ENCODE measurements at places on chromosomes 6 and 20. TPM values are rescaled to one million over a fixed set of nuclear protein-coding genes. Genes with fewer than 3 reads are reported as not detected.

SSTR4 gene
- total RNA-seq: not detected

BLCAP gene
- 46.4 TPM for total RNA-seq

WFDC10B gene
- total RNA-seq: not detected

RAMACL gene
- total RNA-seq: 0.56 TPM

NT5DC1 gene
- 21.6 TPM for total RNA-seq

CRISP3 gene
- total RNA-seq: not detected

MAFB gene
- total RNA-seq: 1.3 TPM

TTLL9 gene
- total RNA-seq: 0.34 TPM

DNA sequence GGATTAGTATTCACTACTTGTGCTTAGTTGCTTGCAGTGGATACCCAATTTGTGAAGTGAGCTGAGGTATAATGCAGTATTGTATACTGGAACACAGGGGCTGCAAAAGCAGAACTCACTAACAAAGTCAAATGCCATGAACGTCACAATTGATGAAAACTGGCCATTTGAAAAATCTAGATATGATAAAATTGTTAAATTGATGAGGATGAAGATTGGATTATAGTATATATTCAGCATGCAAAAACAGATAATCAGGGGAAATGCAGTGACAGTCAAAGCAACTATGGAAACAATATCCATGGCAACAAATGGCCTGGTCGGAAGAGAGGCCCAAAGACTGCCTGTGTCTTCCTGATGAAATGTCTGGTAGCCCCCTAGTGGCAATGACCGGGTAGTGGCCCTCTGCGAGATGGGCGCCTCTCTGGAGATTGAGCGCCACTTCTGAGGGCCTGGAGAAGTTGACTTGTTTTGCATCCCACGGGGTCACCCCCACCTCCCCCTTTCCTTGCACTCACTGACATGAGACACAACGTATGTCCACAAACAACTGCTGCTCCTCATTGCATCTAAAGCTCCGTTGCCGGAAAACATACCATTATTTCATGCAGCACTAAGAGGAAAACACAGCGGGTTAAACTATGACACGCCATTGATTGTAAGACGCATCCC is 43.6 kb downstream of the C6orf15 start:
- DNase-seq: peak; percentile 85
- H3K36me3 ChIP-seq: no peaks in the 10 kb centered on the region
- H3K27me3 ChIP-seq: no peaks in the 10 kb centered on the region
- no peak overlapping the region for H3K4me3 ChIP-seq
- peaks cover 10% of the 10 kb centered on the region for H3K4me1 ChIP-seq

DNA sequence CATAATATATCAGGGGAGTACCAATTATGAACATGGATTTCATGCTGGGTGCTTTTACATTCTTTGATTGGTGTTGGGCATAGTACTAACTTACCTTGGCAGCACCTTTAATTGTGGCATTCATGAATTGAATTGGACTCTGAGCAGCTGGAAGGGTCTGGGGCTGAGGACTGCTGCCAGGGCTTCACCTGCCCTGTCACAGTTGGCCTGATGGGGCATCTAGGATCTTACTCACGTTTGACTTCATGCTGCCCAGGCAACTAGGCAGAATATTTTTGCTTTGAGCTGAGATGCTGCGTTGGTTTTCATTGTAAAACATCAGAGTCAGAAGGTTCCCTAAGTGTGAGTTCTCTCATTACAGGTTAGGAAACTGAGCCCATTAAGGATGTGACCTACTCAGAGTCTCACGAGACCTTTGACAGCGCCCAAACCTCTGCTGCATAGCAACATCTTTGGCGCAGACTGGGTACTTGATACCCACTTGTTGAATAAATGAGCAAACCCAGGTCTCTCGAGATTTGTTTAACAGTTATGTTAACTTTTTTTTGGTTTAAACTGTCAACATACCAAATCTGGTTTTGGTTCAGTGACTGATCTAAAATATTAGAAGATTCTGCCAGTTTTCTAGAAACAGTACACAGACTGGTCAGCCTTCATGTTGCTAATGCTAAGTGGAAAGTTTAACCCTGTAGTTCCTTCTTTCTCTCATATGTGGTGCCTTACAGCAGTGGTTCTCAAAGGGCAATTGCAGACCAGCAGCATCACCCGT is 104.9 kb downstream of the TCP11 start:
- no peaks in the 10 kb centered on the region for H3K27me3 ChIP-seq
- peaks cover 33% of the 10 kb centered on the region for H3K4me1 ChIP-seq
- no peak for DNase-seq
- no peaks in the 10 kb centered on the region for H3K36me3 ChIP-seq
- no peak overlapping the region for H3K4me3 ChIP-seq
- H3K27ac ChIP-seq: no peak overlapping the region

GRCh38 chr6:21188505-21189223 is 404.9 kb upstream of the SOX4 start:
- no peaks in the 10 kb centered on the region for H3K27me3 ChIP-seq
- H3K4me1 ChIP-seq: peaks cover 53% of the 10 kb centered on the region
- H3K27ac ChIP-seq: peak overlapping the region; percentile 74
- H3K4me3 ChIP-seq: no peak overlapping the region
- no peaks in the 10 kb centered on the region for H3K36me3 ChIP-seq
- no peak for DNase-seq

DNA sequence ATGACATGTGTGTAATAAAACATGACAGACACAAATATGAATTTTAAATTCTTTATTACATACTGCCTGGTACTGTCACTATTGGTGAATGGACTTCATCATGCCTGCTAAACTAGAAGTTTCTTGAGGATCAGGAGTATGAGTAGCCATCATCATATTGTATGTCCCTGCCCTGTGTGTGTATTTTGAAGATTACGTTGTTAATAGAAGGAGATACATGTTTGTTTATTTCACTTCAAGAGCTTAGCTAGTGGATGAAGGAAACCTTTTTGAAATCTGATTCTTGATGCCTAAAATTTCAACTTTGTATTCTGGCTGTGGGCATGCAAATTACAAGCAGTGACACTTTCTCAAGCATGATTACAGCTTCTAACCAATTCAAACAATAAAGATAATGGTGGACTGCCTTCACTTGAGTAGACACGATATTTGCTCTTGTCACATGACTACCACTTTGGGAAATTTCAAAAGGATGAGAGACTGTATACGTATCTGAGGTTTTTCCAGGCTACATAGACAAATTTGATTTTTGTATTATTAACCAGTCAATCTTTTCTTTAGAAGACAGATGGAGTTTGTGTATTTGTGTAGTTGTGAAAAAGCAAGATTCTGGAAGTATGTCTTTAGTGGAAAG is 3.5 kb downstream of the TBPL1 start:
- no peak overlapping the region for H3K27ac ChIP-seq
- H3K4me1 ChIP-seq: peaks cover 36% of the 10 kb centered on the region
- no peak for DNase-seq
- no peaks in the 10 kb centered on the region for H3K36me3 ChIP-seq

DNA sequence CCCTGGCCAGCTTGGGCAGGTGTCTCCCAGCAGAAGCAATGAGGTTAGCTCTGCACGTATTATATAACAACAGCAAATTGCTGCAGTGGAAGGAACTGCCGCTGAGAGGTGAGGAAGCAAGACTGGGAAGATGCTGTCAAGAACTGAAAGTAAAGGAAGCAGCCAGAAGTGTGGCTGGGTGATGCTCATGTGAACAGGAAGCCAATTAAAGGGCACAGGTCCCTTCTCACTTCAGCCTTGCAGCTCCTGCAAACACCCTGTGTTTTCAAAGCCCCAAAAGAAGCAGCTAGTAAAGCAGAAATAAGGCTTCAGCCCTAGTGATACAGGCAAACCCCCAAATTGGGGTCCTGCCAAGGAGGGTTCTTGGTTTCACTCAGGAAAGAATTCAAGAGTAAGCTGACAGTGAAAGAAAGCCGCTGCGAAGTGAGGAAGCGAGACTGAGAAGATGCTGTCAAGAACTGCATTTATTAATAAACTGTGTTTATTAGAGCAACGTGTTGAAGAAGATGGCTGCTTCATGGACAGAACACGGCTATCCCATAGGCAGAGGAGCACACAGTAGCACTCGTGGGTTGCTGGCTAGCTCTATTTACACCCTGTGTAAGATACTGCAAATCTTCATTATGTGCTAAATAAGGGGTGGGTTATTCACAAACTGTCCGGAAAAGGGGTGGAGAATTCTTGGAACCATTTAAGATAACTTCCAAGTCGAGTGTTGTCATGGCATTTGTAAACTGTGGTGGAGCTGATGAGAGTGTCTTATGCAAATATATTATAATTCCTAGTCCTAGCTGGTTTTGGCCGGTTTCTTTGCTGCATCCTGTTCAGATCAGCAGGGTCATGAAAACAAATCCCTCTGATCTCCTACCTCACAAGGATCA is 152.2 kb downstream of the LINC00237 start:
- no peaks in the 10 kb centered on the region for H3K27me3 ChIP-seq
- no peak overlapping the region for H3K27ac ChIP-seq
- no peak for DNase-seq

DNA sequence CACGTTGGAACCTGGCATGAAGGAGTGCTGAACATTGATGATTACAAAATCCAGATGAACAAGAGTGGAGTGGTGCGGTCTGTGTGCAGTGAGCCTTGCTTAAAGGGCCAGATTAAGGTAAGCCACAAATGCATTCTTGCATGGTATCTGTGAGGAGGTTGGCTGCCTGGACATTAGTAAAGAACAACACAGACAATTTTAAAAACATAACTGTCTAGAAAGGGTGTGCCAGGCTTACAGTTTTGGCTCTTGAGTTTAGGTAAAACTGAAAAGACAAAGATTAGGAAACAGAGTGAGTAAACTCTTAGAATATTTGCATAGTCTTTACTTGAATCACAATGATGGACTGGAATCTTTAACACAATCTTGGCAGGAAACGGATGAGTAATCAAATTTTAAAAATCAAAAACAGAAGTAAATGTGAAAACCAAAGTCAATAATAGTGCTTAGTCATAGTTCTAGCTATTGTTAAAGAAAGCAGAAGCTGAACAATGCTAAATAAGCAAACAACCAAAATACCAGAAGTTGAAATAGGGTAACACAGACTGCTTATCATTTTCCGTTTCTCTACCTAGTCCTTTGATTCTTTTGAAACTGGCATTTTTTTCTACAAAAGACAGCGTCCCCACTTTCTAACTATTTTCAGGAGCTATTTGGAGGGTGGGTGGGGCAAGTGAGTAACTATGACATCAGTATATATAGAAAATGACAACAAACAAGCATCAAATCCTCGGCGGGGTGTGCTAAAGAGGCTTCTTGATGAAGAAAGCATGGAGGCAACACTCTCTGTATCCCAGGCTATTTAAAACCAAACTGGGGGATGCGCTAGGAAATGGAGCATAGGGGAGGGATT is 185.8 kb upstream of the RAB32 start:
- H3K36me3 ChIP-seq: no peaks in the 10 kb centered on the region
- H3K4me1 ChIP-seq: peaks cover 20% of the 10 kb centered on the region
- no peak overlapping the region for H3K27ac ChIP-seq
- no peaks in the 10 kb centered on the region for H3K27me3 ChIP-seq
- H3K4me3 ChIP-seq: no peak overlapping the region

GRCh38 chr6:89120371-89120770 is 2.5 kb upstream of the SRSF12 start:
- no peak overlapping the region for H3K4me3 ChIP-seq
- no peak for DNase-seq
- H3K27me3 ChIP-seq: peaks cover 12% of the 10 kb centered on the region
- no peak overlapping the region for H3K27ac ChIP-seq
- H3K4me1 ChIP-seq: peaks cover 3% of the 10 kb centered on the region
- H3K36me3 ChIP-seq: no peaks in the 10 kb centered on the region

DNA sequence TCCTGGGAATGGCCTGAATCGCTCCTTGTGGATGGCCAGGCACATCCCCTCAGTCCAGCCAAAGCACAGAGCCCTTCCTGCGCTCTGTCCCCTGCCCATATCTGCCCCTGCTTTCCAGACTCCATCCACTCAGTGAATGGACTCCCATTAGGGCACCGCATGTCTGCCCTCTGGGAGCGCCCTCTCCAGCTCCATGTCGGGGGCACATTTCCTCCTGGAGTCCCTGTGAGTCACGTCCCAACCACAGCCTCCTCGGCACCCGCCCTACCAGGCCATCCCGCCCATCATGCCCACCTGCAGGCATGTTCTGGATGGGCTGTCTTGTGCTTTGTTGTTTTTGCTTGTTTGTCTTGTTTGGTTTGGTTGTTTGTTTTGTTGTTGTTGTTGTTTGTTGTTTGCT is 96.8 kb downstream of the PSMB1 start:
- H3K27me3 ChIP-seq: no peaks in the 10 kb centered on the region
- no peaks in the 10 kb centered on the region for H3K36me3 ChIP-seq
